HT1080 (cell line): ENCODE measurements at places on chromosomes 3 and 15.
A peak's percentile ranks its signal among the peaks of the same experiment; 100 is the strongest.

DNA sequence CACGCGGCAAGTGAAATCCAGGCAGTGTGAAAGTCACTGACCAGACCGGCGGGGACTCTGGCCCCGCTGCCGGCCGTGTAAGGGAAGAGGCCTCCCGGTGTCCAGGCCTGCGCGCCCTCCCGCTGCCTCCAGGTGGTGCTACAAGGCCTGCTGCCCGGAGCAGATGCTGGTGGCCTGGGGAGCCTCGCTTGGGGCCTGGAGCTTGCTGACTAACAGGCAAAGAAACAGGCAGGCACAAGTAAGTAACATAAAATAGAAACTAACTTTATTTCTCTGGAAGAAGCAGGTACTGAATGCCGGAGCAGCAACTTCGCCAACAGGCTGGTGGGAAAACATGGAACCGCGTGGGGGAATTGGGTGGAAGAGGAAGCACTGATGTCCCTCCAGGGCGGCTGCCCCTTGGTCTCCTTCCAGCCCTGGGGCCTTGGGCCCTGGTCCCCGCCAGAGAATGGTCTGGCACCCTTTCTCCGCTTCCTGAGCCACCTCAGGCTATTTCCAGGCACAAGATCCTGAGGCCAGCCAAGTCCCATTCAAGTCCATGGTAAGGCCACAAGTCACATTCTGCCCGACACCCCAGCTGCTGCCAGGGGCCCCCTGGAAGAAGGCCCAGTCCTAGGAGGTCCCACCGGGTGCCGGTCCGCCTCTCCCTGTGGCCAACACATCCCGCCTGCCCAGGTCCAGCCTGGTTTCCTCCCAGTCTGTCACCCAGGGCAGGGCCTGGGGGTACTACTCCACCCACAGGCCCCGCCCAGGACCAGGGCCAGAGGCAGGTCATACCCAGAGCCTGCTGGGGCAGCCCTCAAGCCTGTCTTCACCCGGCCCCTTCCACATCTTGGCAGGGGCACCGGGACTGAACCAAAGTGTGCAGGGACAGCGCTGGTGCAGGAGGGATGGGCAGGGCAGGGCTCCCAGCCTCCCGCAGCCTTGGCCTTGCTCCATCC lies 45.0 kb downstream of the TNK2 start:
- DNase-seq = peak; percentile 89

- DNase-seq = no peak
Measured at GRCh38 chr3:62835554-62836236, 39.5 kb downstream of the CADPS start.

DNA sequence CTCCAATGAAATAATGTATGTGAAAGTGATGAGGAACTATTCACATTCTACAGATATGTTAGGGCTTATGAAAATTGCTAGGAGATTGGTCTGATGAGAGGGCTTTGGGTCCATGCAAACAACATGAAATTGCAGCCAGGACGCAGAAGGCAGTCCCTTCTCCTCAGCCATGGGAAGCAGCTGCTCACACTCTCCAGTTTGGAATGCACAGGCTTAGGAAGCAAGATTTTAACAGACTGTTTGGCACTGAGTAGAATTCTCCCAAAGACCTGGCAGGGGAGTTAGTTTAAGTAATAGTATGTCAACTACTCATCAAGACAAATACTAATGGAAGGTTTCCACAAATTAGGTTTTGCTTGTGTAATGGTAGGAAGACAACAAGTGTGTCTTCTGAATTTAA lies 500.7 kb upstream of the ARRDC4 start:
- DNase-seq = no peak

GRCh38 chr3:8183627-8184026 lies 318.0 kb upstream of the LMCD1 start:
- DNase-seq = no peak

- DNase-seq = no peak
Measured at GRCh38 chr15:80491163-80491847, 87.1 kb downstream of the ARNT2 start.

DNA sequence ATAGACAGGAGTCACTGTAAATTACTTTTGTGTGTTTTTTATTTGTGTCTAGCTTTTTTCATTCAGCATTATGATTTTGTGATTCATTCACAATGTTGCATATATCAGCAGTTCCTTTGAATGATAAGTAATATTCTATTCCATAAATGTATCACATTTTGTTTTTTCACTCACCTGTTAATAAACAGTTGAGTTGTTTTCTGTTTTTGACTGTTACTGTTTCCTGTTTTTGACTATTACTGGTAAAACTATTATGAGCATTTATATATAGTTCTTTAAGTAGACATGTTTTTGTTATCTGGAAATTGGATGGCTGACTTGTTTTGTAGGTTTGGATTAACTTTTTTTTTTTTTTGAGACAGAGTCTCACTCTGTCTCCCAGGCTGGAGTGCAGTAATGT lies 138.4 kb downstream of the RSRC1 start:
- DNase-seq = no peak

GRCh38 chr3:65873028-65873427 lies 165.7 kb downstream of the MAGI1 start:
- DNase-seq = no peak

- no peak for DNase-seq
Measured at GRCh38 chr3:120604382-120604781, 8.2 kb downstream of the NDUFB4 start.

- DNase-seq = no peak
Measured at GRCh38 chr3:49238274-49239127, 38.5 kb downstream of the C3orf62 start.

DNA sequence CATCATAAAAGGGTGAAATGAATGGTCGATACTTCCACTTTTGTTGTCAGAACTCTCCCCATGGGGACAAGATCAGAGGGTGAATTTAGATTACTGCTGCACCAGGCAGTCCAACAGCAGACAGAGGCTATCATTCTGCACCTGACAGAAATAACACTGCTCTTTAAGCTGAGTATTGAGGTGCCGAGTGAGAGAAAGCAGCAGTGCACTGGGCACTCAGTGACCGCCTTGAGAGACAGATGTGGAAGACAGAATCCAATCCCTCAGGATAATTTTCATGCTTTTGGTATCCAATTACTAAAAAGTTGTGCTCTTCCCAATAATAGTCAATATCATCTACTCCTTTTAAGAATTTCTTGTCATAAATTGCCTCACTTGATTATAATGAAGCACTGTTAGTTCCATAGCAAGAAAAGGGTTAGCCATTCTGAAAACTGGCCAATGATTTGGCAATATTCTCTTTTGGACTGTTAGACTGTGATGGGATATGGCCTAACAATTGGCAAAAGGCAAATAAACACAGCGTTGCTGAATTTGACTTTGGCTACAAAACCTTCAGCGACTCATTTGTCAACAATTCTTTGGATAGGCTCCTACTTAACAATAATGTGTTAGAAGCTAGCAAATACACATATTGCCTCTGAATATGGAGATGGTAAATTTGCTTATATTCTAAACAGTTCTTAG lies 5.5 kb downstream of the FGF7 start:
- no peak for DNase-seq

DNA sequence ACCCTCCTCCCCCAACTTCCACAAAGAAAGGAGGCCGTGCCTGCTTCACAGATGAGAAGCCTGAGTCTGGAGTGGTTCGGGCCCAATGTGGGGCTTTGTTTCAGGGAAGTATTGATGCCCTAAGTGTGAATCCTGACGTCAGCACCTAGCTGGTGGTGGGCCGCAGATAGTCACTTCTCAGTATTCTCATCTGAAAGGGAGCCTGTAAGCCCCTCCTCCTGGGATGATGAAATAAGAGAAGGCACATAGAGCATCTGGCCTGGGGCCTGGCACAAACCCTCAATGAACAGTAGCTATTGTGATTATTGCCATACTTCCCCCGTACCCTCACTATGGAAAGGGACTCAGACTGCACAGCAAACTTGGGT lies 24.8 kb downstream of the LINGO1 start:
- no peak for DNase-seq

GRCh38 chr3:69197922-69198530 lies 75.6 kb upstream of the LMOD3 start:
- no peak for DNase-seq

DNA sequence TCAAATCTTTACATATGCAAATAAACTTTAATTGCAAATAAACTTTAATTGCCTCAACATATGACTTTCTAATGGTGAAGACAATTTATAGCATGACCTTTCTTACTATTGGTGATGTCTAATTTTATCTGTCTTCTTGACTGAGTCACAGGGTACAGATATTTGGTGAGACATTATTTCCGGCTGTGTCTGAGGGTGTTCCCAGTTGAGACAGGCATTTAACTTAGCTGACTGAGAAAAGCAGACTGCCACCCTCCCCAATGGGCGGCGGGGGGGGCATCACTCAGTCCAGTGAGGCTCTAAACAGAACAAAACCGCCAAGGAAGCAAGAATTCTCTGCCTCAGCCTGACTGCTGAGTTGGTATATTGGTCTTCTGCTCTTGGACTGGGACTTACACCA lies 160.0 kb downstream of the TBL1XR1 start:
- peak; percentile 54 for DNase-seq

DNA sequence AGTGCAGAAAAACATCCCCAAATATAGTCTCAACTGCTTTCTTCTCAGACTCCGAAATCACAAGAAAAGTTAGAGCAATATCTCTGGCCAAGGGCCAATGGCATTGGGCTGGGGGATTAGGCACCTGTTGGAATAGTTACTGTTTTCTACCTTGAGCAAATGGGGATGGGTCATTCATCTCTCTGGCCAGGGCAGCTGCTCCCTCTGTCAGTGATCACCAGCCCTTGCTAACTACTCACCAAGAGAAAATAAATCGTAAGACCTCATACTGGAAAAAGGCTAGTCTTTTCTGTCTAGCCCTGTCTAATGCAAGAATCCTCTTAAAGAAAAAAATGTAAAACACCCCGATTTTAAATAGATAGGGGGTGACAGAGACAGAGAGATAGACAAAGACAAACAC lies 10.9 kb downstream of the CERS3 start:
- no peak for DNase-seq

- no peak for DNase-seq
Measured at GRCh38 chr15:101686718-101687117, 34.5 kb upstream of the TM2D3 start.

GRCh38 chr3:12399226-12399625 lies 85.1 kb upstream of the TSEN2 start:
- DNase-seq = no peak

DNA sequence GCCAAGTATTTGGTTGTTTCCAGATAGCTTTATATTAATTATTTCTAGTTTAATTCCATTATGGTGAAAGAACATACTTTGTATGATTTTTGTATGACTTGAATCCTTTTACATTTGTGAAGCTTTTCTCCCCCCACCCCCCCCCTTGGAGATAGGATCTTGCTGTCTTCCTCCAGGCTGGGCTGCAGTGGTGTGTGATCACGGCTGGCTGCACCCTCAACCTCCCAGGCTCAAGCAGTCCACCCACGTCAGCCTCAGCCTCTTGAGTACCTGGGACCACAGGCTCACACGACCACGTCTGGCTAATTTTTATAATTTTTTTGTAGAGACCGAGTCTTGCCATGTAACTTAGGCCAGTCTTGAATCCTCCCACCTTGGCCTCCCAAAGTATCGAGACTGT lies 29.5 kb downstream of the ARL8B start:
- DNase-seq = no peak

- DNase-seq = no peak
Measured at GRCh38 chr15:74798388-74799254, 14.0 kb upstream of the LMAN1L start.

DNA sequence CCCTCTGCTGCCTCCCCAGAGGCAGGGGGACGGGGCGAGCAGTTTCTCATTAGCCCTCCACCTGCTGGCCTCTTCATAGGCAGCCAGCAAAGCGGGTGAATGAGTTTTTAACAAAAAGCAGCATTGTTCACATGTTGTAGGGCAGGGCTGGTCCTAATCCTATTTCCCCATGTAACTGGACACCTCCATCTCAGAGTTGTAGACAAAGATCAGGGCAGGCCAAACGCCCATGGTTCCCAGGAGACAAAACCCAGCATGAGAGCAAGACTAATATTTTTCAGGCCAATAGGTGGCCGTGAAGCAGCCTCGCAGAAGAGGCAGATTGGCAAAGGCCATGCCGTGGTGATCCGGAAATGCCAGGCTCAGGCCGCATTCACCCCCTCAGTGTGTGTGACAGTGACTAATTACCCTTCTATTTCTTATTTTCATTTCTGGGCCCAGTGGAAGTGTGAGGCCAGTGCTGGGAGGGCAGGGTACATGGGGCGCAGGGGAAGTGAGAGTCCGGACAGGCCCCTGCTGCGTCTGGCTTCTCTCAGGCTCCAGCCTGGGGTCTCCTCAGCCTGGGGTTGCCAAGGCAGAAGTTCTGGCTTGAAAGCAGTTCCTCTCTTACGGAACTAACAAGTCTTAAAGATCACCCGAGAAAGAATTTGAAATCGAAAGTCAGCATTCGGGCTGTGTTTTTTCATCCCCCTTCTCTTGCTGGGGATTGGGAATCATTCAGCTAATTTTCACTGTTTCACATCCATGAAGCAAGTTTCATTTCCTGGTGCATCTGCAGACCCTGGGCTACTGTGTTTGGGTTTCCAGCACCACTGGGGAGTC lies 64.8 kb downstream of the BOC start:
- peak; percentile 98 for DNase-seq

GRCh38 chr15:42059661-42060476 lies 34.5 kb downstream of the PLA2G4D start:
- peak; percentile 29 for DNase-seq

- DNase-seq = peak; percentile 12
Measured at GRCh38 chr15:59420986-59421618, 16.9 kb upstream of the FAM81A start.

DNA sequence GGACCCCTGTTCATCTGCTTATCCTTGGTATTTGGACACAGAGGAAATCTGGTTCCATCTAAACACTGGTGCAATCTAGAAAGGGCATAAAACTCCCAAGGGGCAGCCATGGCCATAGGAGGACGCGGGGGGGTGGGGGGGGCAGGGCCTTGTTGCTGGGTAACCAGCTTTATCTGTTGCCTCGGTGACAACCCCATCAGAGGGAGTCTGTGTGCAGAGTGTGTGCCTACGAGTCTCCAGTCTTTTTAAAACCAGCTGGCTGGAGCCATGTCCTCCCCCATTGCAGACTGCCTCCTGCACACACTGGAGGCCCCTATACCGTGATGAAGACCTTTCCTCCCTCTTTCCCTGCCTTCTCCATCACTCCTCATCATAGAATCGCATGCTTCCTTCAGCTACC lies 26.4 kb upstream of the CORO2B start:
- no peak for DNase-seq

- no peak for DNase-seq
Measured at GRCh38 chr3:111045564-111045963, 26.1 kb upstream of the NECTIN3 start.

GRCh38 chr3:41940393-41940792 lies 21.5 kb downstream of the ULK4 start:
- DNase-seq = no peak

DNA sequence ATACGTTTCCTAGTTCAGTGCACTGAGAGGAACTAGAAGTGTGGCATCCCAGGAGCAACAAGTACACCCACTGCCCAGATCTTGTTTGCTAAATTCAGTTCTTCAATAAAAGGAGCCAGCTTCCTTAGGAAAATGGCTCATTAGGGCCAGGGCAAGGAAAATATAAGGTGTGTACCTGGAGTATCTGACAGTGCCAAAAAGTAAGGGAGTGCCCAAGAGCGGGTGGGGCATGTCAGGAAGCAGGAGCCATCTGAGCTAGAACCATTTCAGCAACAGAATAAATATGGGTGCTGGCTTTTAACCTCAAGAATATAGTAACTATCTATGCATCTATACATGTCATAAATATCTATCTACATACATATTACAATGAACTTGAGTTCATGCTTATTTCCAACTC lies 44.1 kb downstream of the SLC41A3 start:
- DNase-seq = no peak
